NCI-H526 (cell line): ENCODE measurements at places on chromosomes 3 and 15.
A peak's percentile ranks its signal among the peaks of the same experiment; 100 is the strongest.

DNA sequence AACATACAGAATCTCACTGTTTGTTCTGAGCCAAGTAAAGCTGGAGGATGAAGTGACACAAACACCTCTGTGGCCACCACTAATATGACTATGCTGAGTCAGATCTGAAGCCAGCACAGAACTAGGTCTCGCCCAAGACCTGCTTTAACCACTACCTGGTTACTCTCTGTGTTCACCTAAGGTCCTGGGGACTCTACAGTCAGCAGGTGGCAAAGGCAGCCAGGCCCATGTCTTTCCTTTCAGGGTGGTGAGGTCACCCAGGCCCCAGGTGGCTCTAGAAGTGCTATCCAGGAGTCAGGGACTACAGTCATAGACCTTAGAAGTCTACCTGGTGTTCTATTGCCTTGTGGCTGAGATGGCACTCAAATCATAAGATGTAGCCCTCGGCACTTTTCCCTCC, 287.9 kb upstream of the ARRDC4 start:
- DNase-seq: no peak

DNA sequence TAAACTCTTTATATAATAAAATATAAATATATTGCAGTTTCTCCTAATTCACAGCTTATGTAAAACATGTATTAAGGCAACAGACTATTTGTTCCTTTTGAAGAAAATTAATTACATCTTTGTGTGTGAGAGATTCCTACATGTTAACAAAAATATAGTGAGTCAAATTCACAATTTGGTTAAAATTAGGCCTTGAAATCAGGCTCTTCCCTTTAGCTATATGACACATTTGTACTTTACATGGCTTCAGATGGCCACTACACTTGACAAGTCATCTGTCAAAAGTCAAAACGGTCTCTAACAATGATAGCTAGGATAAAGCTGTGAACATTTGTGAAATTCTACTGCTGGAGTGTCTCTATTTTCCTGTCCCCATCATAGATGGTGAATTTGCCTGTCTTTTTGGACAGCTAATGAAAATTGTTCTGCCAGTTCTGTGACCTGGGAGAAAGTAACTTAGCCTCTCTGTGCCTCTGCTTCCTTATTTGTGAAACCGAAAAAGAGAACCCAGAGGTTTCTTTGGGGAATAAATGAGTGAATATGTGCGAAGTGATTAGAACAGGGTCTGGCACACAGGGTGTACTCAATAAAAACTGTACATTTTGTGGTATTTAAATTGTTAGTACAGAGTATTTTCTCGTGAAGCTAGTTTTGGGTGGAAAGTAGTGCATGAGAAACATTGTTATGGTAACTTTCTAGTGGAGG, 23.6 kb downstream of the TM4SF4 start:
- no peak for DNase-seq

DNA sequence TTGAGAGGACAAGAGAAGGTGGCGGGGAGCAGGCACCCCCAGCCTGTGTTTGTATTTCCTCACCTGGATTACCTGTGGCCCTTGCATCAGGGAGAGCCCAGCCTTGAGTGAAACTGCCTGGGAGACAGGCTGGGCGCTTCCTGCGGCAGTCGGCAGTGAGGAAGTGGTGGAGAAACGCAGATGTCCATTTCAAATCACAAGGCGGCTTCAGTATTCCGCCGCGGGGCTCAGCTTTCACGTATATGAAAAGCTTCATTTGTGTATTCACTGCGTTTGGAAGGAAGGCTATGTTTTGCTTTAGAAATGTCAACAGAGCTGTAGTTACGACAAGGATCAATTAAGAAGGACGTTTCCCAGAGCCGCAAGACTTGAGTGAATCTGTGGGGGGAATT, 167.4 kb upstream of the CTDSPL start:
- peak; percentile 30 for DNase-seq

DNA sequence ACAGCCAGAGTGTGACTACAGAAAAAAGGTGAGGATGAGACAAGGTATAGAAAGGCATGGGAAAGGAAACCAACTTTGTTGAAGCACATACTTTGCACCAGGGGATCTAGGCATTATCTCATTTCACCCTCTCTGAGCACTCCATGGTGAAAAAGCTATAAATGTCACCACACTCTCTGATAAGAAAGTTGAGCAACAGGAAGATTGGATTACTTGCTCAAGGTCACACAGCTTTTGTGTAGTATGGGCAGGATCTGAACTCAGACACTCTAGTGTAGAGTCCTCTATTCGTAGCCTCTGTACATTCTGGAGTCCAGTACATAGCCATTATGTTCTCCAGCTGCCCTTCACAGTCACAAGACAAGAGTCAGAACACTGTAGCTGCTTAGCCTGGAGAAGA, 163.4 kb upstream of the SEMA6D start:
- DNase-seq: no peak

DNA sequence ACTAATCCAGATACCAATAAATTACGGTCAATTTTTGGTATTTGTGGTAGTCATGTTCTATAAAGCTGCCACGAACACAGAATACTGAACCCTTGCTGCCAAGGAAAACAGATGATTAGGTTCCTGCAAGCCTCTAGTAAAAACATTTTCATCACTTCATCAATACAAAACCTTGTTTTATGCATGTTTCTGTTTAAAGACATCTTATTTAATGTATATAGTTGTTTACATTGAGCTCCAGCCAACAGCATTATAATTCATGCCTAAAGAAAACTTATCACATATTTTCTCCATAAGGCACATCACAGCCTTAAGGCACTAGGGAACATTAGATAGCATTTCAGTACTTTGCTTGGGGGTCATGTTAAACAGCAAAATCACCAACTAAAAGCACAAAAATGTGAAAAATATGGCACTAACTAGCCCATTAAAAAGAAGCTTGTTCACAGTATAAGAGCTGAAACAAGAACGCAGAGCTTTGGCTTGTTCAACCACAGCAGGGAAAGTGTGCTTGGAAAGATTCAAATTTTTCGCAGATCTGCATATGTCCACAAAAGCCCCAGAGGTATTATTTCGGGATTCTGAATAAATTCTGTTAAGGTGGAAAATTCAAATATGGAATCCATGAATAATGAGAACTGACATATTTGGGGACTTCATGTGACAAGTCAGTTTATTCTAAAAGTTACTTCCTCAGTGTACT, 27.7 kb downstream of the POLQ start:
- peak; percentile 88 for DNase-seq

- DNase-seq: no peak
Measured at GRCh38 chr3:174376346-174376745, 482.8 kb upstream of the NAALADL2 start.

DNA sequence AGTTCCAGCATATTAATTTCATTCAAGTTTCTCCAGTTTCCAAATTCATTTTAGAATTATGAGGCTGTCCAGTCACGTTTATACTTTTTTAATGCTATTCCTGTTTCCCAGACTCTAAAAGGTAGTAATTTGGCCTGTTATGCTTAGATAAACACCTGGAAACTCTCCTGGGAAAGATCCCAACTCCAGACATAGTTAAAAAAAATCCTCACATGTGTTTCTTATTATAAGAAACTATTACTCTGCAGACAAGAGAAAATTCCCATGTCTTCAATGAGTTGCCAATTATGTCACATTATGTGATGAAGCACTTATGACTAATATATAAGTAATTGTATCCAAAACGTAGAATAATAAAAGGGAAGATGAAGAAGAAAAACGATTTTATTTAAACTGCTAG, 137.1 kb upstream of the TMC3 start:
- no peak for DNase-seq

GRCh38 chr15:52466134-52466701, 62.5 kb downstream of the MYO5A start:
- DNase-seq: no peak

DNA sequence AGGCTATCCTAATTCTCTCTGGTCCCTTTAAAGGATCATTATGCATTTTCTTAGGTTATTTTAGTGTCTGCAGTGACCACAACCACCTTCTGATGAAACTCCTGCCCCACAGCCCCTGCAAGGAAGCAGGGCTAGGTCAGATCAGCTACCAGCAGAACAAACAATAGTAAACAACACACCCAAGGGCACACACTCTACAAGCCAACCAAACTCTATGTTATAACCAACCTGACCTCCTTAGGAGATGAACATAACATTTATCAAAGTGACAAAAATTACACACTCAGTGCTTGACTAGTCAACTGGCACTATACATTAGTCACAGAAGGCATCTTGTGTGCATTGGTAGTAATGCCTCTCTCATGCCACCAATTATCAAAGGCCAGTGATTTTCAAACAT, 17.3 kb downstream of the DENND6A start:
- DNase-seq: no peak

GRCh38 chr3:96961576-96961975, 147.2 kb downstream of the EPHA6 start:
- DNase-seq: no peak

DNA sequence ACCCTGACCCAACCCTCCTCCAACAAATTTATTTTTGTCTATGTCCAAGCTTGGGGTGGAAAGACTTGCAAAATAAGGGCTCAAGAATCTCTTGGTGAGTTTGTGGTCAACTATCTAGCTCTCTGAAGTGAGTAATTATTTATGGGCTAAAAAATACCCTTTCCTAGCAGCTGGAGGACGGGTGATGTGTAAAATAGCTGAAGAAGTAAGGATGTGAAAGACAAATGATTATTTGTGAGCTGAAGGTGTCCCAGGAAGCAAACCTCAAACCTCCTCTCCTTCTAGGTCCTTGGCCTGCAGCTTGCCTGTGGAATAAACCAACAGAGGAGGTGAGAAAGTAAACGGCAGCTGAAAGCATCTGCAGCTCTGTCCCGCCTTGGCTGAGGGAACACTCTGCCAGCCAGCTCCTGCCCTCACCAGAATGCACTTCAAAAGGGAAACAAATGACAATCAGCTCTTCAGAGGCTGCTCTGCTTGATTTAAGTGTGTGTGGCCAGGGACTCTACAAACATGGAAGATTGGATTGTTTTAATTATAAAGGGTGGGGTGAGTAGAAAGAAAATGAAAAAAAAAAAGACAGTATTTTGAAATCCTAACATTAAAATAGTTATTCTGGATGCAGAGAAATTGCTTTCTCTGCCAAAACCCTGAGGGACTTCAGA, 60.3 kb downstream of the TM4SF4 start:
- DNase-seq: no peak

GRCh38 chr15:62390791-62391640, 225.9 kb upstream of the C2CD4B start:
- DNase-seq: peak; percentile 78

DNA sequence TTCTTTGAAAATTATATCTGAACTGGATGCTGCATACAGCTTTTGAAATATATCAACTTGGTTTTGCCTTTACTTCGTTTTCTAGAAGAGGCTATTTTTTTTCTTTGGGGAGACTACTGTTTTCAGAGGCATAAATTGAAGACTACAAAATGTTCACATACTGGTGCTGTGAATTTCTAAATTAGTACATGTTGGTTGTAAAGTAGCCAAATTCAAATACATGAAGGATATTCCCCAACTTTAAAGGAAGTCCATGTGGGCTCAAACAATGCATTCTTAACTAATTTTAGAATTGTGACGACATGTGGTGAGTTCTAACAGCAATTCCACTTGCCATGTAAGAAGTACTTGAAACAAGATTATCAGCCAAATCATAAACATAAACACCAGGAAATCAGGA, 295.7 kb downstream of the TUSC7 start:
- DNase-seq: no peak

DNA sequence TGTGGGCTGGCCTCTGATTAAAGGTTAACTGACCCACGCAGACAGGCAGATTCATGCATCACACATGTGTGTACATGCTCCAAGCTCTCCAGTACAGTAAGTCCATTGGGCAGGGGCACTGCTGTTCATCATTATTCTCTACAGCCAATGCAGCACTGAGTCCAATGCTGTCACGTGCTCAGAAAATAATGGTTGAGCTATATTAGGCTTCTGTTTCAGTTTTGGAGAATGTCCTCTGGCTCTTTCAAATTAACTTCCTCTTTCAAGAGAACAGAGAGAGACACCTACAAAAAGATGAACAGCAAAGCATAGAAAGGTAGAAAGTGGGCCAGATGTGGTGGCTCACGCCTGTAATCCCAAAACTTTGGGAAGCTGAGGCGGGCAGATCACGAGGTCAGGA, 202.6 kb downstream of the MEX3B start:
- DNase-seq: no peak

DNA sequence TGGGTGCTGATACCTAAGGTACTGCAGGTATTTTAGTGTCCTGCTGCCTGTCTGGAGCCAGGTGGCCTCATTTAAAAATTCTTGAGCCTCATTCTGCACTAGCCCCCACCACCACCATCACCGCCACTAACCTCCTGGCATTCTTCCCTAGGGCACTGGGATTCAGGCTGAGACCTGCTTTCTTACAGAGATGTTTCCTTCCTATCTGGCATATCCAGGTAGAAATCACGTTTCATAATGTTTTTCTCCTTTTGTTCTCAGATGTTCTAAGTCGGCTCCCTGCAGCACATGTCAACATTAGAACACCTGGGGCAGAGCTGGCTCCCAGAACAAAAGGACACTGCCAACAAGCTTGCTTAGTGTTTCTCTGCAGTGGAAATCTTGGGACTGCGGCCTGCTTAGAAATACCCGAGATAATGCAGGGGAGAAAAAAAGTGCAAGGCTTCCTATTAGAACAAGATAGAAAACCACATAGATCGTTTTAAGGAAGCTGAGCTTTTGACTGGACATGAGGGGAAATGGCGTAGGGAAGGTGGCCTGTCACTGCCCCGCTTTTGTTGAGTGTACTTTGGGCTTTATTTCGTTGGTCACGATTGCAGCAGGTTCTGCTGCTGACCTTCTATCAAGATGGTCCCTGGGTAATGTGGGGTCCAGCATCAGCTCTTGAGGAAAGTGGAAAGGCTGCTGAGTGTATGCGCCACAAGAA, 59.6 kb upstream of the PPARG start:
- DNase-seq: no peak

- DNase-seq: no peak
Measured at GRCh38 chr15:62446984-62447383, 281.9 kb upstream of the C2CD4B start.

DNA sequence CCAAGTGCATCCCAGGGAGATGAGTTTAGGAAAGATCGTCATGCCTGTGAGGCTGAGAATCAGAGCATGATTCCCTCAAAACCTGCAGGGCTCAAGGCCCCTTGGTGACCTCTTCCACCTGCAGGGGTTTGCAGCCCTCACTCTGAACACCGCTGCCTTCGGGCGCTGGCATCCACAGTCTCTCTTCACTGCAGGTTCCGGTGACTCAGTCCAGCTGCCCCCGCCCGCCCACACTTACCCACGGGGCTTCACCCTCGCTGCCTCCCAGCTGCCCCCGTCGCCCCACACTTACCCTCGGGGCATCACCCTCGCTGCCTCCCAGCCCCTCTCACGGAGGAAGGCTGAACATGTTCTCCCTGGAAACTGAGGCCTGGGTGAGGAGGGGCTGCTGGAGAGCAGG, 277.1 kb downstream of the XXYLT1 start:
- DNase-seq: no peak

- DNase-seq: peak; percentile 44
Measured at GRCh38 chr3:6644070-6644929, 216.6 kb upstream of the GRM7 start.

- DNase-seq: no peak
Measured at GRCh38 chr3:43023066-43023465, 44.0 kb downstream of the GASK1A start.

DNA sequence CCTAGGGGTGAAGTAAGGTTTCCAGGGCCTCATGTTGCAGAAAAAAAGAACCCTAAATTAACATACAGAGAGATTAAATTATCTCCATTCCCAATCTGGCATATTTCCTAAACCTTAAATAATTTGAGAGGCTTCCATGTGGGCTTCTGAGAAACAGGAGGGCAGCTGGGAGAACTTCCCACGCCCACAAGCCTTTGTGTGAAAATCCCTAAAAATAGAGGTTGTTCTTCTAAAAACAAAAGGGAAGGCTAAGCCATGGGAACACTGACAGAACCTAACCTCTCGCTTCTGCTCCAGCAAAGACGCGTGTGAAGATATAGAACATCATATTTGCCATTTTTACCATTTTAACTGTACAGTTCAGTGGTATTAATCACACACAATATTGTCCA, 812 bp upstream of the SLC12A8 start:
- no peak for DNase-seq
